NCI-H1694 (cell line): ENCODE measurements at places on chromosomes 11 and 22.
A peak's percentile ranks its signal among the peaks of the same experiment; 100 is the strongest.

GRCh38 chr22:46373159-46373558 is 37.6 kb downstream of the TRMU start:
- no peak for DNase-seq

DNA sequence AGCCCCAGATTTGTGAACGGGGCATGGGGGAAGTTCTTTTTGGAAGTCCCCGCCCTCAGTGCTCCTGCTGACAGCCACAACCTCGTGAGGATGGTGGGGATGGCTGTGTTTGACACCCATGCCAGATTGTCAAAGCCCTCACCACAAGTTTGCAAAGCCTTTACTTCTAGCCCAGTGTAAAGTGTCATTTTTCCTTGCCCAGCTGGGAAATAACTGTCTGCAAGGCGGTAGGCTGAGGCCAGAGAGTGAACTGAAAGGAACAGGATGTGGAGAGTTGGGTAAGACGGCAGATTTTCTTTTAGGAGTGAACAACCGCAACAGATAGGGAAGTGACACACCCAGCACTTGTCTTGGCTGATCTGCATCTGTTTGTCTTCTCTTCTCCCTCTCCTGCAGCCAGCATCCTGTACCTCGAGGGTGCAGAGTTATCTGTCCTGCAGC is 13.6 kb downstream of the IL17RA start:
- no peak for DNase-seq

- DNase-seq, result no peak
Observed at GRCh38 chr11:35040221-35040942, 98.6 kb upstream of the CD44 start.

- DNase-seq, result no peak
Observed at GRCh38 chr11:64776875-64777274, 1.5 kb downstream of the SF1 start.

- DNase-seq, result no peak
Observed at GRCh38 chr11:111911563-111912401, at the start of gene CRYAB. Gene CRYAB (minus strand): TSS chr11:111911770. CDS start chr11:111911724, 46 bp downstream.

- no peak for DNase-seq
Observed at GRCh38 chr11:131666006-131666405, 295.6 kb downstream of the NTM start.

GRCh38 chr22:44463151-44463550 is 34.9 kb downstream of the RTL6 start:
- no peak for DNase-seq

DNA sequence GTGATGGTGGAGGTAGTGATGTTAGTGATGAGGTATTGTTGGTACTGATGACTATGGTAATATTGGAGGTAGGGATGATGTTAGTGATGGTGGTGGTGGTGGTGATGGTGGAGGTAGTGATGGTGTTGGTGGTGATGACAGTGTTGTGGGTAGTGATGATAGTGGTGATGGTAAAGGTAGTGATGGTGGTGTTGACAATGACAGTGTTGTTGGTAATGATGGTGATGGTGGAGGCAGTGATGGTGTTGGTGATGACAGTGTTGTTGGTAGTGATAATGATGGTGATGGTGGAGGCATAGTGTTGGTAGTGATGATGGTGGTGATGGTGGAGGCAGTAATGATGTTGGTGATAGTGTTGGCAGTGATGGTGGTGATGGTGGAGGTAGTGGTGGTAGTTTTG is 65.1 kb downstream of the MYO7A start:
- DNase-seq, result no peak

DNA sequence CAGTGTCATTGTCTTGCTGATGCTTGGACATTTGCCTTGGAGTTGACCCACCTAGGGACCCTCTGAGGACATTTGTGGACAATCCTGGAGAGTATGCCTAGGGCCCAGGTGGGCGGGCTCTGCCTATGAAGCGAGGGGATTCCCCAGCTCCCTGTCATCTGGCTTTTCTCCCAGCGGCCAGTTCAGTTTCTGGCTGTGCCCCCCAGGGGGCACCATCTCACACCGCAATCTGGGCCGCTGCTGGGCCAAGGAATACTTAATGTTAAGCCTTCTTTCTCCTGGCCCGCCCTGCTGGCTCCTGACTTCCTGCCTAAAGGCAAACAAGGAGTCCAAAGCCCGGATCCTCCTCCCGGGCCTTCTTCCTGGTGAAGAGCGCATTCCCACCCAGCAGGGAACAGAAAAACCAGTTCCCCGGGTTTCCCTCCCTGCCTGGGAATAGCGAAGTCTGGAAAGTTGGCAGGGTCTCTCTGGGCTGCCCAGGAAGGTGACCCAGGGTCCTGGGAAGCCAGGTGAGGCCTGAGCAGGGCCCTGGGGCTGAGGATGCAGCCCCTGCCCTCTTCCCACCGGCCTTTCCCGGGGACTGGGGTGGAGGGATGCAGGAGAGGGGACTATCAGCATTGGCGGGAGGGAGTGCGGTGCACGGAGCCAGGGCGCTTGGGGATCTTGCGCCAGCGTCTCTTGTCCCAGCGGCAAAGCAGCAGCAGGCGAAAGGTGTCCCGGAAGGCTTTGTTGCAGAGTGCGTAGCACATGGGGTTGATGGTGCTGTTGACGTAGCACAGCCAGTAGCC is 11.9 kb downstream of the CHRM1 start:
- DNase-seq, result peak; percentile 40

DNA sequence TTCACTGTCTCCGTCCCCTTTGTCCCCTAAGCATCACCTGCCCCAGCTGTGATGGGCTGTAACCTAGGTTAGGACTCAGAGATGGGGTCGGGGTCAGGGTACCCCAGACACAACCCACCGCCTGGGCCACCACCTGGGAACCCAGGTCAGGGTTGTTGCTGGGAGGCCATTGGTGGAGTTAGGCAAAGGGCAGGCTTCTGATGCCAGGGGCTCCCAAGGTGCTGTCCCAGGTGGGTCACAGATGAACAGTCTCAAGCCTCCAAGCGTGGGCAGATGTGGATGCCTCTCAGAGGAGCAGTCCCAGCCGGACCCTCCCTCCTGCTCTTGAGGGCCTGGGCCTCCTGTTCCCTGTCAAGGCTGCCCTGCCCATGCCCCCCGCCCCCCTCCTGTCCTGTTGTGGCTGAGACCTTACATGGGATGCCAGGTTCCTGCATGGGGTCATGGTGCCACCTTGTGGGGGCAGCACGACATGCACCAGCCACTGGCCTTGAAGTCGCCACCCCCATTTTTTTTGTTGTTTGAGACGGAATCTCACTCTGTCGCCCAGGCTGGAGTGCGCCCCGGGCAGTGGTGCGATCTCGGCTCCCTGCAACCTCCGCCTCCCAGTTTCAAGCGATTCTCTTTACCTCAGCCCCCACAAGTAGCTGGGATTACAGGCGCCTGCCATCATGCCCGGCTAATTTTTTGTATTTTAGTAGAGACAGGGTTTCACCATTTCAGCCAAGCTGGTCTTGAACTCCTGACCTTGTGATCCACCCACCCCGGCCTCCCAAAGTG is 12.1 kb downstream of the GATD1 start:
- peak; percentile 29 for DNase-seq

GRCh38 chr11:8767466-8768142 is 85.0 kb downstream of the RPL27A start:
- no peak for DNase-seq

- DNase-seq, result no peak
Observed at GRCh38 chr22:22940961-22941605, 53.5 kb downstream of the IGLL5 start.

DNA sequence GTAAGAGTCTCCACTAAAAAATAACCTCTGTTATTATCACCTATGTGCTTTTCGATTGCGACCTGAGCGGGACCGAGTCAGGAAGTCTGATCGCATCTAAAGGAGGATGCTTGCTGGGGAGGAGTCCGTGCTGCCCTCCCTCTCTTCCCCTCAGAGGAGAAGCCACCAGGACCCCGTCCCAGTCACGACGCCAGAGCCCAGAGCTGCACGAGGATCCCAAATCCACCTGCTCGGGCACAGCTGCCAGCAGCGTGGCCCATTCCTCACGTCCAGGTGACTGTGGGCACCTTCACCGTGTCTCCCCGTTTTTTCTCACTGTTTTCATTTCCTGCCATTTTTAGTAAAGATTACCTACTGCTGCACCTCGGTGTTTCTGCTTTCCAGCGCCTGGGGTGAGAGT is 390.3 kb downstream of the BRD1 start:
- DNase-seq, result no peak

DNA sequence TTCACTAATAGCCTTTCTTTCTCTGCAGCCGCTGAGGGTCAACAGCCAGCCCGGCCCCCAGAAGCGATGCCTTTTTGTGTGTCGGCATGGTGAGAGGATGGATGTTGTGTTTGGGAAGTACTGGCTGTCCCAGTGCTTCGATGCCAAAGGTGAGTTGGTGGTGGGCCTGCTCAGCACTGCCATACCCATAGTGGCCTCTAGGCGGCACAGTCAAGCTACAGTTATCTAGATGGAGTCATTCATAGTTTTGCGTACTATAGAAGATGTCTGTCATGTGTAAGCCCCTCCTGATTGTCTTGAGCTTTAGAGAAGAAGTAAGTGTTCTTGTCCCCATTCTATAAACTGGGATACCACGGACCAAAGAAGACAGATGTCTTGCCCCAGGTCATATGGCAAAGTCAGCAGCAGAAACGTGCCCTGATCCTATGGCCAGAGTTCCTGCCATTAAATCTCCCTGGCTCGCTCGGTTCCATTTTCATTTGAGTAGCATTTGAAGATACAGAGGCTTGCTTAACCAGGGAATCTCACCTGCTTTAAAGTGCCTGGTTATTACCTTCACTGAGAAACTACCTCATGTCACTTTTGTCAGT is 42.1 kb upstream of the CRTAM start:
- no peak for DNase-seq

- no peak for DNase-seq
Observed at GRCh38 chr11:70145071-70145470, 58.0 kb upstream of the FADD start.
